ENCODE measurements at places on chromosomes 11 and 22.

GRCh38 chr11:106091480-106092123 is 14.1 kb downstream of the AASDHPPT start:
- H3K27ac ChIP-seq = no peak overlapping the region
- no peaks in the 10 kb centered on the region for H3K27me3 ChIP-seq
- no peak overlapping the region for H3K4me3 ChIP-seq
- H3K36me3 ChIP-seq = peaks cover 13% of the 10 kb centered on the region

GRCh38 chr11:2789331-2789730 is 89.5 kb upstream of the KCNQ1OT1 start:
- peaks cover 28% of the 10 kb centered on the region for H3K27me3 ChIP-seq
- no peak overlapping the region for H3K27ac ChIP-seq
- no peaks in the 10 kb centered on the region for H3K36me3 ChIP-seq
- peak; percentile 42 for DNase-seq
- peaks cover 2% of the 10 kb centered on the region for H3K4me1 ChIP-seq

DNA sequence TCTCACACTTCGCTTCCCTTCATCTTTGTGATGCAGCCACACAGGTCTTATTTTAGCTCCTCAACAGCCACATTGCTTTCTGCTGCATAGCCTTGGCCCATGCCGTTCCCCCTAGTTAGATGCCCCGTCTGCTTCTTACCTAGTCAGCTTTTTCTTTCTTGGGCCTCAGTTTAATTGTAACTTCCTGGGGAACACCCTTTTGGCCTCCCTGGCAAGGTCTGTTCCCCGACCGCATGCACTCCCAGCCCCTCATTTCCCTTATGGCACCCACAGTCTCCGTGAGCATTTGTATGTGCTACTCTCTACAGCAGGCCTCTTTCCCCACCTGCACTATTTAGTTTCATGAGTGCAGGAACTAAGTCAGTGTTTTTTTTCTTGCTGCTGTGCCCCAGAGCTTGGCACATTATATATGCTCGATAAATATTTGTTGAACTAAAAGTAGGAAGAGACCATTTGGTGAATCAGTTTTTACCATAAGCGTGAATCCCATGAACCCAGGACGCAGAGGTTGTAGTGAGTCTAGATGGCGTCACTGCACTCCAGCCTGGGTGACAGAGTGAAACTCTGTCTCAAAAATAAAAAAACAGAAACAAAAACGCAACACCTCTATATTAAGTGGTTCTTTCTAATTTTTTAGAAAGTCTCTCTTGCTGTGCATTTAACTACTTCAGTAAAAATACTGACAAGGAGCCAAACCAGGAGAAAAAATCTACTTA is 38.5 kb downstream of the TNRC6B start:
- peaks cover 34% of the 10 kb centered on the region for H3K4me1 ChIP-seq
- no peaks in the 10 kb centered on the region for H3K36me3 ChIP-seq
- no peak overlapping the region for H3K27ac ChIP-seq
- no peak for DNase-seq
- H3K27me3 ChIP-seq = no peaks in the 10 kb centered on the region

GRCh38 chr22:32396746-32397145 is 15.3 kb downstream of the RTCB start:
- H3K27me3 ChIP-seq = no peaks in the 10 kb centered on the region
- DNase-seq = no peak
- no peak overlapping the region for H3K27ac ChIP-seq

DNA sequence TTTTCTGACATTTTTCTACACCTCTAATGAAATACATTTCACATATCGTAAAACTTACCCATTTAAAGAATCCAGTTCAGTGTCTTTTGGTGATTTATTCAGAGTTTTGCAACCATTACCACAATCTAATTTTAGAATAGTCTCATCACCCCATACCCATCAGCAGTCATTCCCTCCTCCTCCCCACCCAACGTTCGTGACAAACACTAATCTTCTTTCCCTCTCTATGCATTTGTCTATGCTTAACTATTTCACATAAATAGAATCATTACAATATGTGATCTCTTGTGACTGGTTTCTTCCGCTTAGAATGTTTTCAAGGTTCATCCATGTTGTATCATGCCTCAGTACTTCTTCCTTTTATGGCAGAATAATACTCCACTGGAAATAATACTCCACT is 9.5 kb downstream of the TTC28 start:
- no peak overlapping the region for H3K27ac ChIP-seq
- no peak for DNase-seq
- H3K4me1 ChIP-seq = no peaks in the 10 kb centered on the region

- no peak overlapping the region for H3K27ac ChIP-seq
- no peaks in the 10 kb centered on the region for H3K36me3 ChIP-seq
- DNase-seq = no peak
- no peak overlapping the region for H3K4me3 ChIP-seq
Measured at GRCh38 chr11:112288021-112288420, 27.4 kb upstream of the PLET1 start.

All from H1 (cell line).